ENCODE measurements at places on chromosomes 7 and 10.

GRCh38 chr10:6204063-6204340, 1.3 kb downstream of the PFKFB3 start:
- peak; percentile 37 for DNase-seq

GRCh38 chr7:7329326-7329725, 147.0 kb downstream of the C1GALT1 start:
- no peak for DNase-seq

DNA sequence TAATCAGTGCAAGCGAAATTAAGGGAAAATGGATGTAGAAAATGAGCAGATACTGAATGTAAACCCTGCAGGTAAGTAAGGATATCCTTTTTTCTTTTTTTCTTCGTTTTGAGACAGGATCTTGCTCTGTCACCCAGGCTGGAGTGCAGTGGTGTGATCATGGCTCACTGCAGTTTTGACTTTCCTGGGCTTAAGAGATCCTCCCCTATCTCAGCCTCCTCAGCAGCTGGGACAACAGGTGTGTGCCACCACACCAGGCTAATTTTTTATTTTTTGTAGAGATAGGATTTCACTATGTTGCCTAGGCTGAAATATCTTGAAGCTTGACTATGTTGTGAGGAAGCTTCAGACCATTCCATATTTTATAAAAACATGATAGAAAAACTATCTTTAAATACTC, 4.3 kb downstream of the PDCD4 start:
- DNase-seq = no peak

DNA sequence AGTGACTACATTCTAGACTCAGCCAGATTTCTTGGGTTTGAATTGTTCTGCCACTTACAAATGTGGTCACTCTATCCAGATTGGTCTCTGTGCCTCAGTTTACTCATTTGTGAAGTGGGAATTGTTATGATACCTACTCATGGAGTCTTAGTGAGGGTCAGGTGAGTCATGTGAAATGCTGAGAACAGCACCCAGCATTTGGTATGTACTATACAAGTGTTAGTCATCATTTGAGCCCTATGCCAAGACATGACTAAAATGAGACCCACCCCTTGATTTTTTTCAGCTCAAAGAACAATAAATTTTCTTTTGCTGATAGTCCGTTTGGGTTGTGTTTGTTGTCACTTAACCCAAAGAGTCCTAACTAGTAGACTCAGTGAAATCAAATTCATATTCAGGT, 92.8 kb downstream of the CHN2 start:
- DNase-seq = no peak

- DNase-seq = no peak
These were observed 183.0 kb downstream of the RAPGEF5 start for GRCh38 chr7:22173685-22174573.
